Large intestine (tissue), 12 donors: ENCODE measurements at places on chromosomes 16 and 17. TPM values are rescaled to one million over a fixed set of nuclear protein-coding genes. Genes with fewer than 3 reads are reported as not detected.

RTN4RL1 gene
- polyA plus RNA-seq: 0.45 TPM

GRCh38 chr16:6019490-6019991 lies 921.9 kb upstream of the EEF2KMT start:
- no peak for DNase-seq

DNA sequence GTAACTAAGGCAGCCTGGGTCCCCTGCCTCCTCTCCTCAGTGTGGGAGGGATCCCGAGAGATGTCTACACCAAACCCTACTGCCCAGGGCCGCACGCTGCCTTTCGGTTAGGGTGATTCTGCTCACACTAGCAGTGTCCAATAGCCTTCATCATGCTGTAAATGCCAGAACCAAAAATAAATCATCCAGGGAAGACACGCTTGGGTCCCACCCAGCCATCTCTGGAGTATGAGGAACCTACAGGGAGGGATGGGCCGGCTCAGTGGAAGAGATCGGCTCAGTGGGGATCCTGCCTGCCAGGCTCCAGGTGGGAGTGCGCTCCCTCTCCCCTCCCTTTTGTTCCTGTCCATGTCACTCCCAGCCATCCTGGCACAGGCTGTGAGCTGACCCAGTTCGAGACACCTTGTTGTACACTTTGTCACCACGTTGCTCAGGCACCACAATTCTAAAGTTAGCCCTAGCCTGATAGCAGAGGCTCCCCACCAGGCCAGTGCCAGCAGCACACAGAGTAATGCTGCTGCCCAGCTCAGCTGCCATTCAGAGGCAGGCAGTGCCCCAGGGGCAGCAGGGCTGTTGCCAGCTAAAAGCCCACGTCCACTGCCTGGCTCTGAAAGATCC lies 24.5 kb downstream of the PEMT start:
- no peak for DNase-seq

ADAMTS18 gene
- 1.9 TPM for polyA plus RNA-seq

TTLL6 gene
- 3.1 TPM for polyA plus RNA-seq

TEX19 gene
- not detected for polyA plus RNA-seq
